ENCODE measurements at places on chromosomes 12 and 14. TPM values are rescaled to one million over a fixed set of nuclear protein-coding genes. Genes with fewer than 3 reads are reported as not detected.

DNA sequence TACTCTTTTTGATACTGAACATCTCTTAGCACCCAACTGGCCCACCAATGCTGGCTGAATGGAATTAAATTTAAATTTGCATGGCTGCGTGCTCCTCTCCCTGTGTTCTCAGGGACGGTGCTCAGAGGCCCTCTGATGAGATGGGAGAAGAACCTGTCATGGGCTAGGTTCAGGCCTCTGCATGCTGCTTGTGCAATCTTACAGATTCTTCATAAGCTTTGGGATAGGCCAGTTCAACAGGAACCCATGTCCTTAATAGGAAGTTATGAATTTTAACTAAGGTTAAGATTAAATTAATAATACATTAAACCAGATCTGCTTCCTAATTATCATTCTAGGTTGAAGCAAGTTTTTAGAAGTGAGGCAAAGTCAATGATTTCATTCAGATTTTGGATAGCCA is 119.7 kb upstream of the LRIG3 start:
- no peak for DNase-seq

Gene HHIPL1
- total RNA-seq = 1.0 TPM

DNA sequence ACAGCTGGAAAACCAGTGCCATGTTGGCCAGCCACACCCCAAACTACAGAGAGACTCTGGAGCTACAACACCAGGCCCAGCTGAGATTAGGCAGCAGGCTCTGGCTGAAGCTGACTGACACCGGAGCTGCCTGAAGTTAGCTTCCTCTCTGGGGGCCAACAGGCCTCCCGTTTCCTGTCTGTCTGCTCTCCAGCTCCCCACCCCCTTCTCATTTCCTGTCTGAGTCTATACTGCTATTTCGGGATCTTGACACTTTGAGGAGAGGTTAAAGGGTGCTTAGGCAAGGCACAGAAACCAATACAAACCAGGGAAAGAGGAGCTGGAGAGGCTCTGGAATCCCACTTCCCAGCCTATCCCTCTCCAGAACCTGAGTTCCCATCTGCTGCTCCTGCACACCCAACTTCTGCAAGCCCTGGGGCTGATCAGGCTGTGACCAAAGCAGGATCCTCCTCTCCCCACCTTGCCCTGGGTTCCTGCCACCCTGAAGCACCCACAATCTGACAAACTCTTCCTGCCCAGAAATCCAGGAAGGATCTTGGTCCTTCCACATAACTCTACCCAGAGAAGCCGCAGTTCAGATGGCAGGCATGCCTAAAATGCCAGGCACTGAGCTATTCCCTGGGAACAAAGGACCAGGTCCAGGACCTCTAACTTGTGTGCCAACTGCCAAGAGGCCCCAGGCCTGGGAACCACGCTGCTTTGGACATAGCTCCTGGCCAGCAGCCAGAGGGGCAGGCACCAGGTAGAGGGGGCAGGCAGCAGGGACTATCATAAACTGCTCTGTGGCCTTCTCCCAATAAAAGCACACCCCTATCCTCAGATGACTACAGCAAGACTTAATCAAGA is 39.9 kb downstream of the PRPF40B start:
- no peak for DNase-seq

DNA sequence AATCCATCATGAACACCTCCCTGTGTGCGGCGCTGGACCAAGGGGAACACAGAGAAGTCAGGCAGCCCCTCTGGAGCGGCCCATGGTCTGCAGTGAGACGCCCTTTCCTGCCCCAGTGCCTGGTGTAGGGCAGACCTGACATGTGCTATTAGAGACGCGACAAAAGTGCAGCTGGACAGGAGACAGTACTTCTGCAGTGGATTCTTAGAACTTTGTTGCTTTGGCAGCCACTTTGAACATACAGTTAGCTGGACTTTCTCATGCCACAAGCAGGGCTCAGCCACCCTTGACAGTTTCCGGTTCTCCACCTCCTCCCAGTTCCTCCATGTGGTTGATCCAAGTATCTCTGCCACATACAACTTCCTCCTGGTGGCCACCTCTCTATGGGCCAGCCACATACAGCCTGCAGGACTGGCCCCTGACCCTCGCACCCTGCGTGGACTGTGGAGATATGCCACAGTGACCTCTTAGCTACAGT is 45.9 kb downstream of the LGMN start:
- no peak for DNase-seq

GRCh38 chr12:67431411-67432020 is 162.4 kb downstream of the CAND1 start:
- no peak for DNase-seq

DNA sequence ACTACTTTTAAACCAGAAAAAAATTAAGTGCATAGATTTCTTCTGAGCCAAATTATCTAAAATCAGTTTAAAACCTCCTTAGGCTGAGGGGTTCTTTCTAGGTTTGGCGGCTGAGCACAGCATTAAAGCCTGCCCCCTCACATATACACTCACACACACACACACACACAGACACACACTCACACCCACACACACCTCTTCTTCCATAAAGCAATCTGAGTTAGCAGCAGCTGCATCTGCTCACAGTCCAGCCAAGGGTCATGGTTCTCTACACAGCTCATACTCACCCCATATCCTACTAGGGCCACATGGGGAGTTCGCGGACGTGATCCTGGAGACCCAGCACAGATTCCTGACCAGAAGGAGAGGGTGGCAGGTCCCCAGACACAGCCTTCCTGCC is 12.4 kb downstream of the SYNDIG1L start:
- DNase-seq = no peak

Gene LALBA
- not detected for total RNA-seq

Gene PTPN21
- total RNA-seq = 46.3 TPM

- DNase-seq = no peak
Measured at GRCh38 chr14:93811676-93812075, 23.4 kb upstream of the PRIMA1 start.

DNA sequence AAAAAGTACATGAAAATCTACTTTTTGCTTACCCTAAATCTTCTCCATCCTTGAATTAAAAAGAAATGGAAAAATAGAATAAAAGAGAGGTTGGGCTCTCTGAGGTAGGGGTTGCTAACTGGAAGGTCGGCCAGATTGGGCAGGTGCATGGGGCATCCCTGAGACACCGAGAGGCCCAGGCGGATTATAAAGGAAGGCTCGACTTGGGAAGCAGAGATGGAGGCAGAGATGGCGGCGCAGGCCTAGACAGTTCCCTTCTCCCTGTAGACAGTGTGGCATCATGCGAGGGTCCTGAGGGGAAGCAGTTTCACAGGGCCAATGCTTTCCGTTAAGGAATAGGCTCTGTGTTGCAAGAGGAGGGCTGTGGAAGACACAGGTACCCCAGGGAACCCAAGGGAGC is 3.7 kb upstream of the KRT74 start:
- no peak for DNase-seq

DNA sequence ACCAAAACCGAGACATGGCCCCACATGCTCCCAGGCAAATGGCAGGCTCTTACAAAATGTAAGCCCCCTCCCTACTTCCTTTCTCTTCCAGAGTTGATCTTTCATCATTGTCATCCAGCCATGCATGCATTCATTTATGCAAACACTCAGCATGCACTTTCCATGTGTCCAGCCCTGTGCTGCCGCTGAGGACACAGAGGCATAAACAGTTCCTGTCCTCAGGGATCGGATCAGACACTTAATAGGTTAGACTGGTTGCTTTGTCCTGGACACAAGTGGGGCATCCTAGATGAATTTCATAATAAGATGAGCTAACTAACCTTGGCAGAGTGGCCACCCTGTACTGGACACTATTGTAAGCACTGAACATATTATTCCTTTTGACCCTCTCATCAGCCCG is 23.1 kb downstream of the PRIMA1 start:
- no peak for DNase-seq

GRCh38 chr12:29710104-29710503 is 73.6 kb downstream of the TMTC1 start:
- no peak for DNase-seq

GRCh38 chr12:132615579-132616038 is 3.0 kb upstream of the P2RX2 start:
- DNase-seq = no peak

GRCh38 chr14:100056964-100057795 is 8.0 kb upstream of the EVL start:
- no peak for DNase-seq

DNA sequence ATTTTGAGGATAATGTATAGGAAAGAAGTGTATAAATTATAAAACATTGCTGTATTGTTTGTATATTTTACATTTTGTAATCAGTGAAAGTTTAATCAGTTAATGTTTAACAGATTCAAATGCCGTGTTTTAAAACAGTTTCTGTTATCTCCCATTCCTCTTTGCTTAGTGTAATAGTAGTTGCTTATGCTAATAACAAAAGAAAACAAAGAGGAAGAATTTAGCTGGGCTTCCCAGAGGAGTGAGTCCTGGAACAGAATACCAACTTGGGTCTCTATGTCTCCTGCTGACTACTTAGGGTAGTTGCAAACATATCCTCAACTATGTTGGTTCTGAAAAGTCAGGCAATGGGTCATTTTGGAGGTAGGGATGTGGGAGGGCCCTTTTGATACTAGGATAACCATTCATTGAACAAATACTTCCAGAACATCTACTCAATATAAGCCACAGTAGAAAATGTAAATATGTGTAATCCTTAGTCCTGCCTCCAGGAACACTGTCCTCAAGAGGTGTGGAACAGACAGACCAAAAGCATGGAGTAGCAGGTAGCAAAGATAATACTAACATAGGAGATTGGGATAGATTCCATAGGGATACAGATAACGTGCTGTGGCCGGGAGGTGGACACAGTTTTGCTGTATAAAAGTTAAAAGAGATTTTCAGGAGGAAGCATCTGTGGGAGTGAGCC is 36.1 kb upstream of the EVL start:
- no peak for DNase-seq

GRCh38 chr14:99266181-99267178 is 5.5 kb downstream of the BCL11B start:
- peak; percentile 74 for DNase-seq

Gene C12orf54
- 0.64 TPM for total RNA-seq

Gene BIN2
- total RNA-seq = 54.5 TPM

Gene EIF2S3B
- total RNA-seq = 0.60 TPM

DNA sequence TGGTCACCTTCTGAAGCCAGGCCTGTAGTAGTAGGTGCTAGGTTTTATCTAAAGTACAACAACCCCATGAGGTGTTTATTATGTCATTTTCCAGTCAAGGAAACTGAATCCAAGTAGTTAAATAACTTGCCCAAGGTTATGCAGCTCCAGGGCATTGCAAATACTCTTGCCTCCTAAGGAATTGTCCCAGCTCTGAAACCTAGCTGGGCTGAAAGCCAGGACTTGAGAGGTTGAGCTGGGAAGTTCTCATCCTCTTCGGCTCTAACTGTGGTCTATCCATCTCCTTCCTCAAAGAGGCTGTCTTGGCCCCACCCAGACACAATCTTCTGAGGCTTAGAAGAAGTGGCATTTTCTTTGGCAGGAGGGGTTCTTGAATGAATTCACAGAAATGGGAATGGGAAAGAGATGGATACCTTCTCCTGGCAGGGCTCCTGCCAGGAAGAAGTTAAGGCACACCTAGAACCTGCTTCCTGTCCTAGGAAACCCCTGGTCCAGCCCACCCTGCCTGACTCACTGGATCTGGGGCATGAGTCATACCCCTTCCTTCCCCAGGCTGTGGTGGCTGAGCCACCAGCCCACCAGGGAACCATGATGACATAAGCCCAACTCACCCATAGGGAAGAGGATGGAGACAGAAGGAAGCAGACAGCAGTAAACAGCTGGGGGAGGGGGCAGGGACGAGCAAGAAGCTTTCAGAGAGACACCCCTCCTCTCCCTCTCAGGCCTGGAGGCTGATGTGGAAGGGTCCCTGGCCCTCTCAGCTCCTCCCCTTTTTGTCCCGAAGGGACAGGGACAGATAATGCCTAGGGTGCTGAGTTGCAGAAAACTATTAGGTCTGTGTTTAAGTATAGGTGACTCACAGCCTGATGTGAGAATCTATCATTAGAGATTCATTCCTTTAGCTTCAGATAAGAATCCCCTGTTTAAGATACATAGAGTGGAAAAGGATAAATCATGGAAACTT is 2.1 kb upstream of the PLEK2 start:
- DNase-seq = peak; percentile 39

Gene CRIP1
- 104 TPM for total RNA-seq

Gene SPATA7
- total RNA-seq = 6.2 TPM

DNA sequence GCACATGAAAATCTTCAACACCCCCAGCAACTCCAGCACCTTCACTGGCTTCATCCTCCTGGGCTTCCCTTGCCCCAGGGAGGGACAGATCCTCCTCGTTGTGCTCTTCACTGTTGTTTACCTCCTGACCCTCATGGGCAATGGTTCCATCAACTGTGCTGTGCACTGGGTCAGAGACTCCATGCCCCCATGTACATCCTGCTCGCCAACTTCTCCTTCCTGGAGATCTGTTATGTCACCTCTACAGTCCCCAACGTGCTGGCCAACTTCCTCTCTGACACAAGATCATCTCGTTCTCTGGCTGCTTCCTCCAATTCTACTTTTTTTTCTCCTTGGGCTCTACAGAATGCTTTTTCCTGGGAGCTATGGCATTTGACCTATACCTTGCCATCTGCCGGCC is 11.5 kb upstream of the OR11G2 start:
- DNase-seq = no peak

Gene SMARCC2
- total RNA-seq = 107 TPM

- DNase-seq = peak; percentile 45
Measured at GRCh38 chr12:4015225-4016091, 142.3 kb upstream of the PARP11 start.

Gene AQP2
- total RNA-seq = not detected

GRCh38 chr12:16946704-16947103 is 340.7 kb upstream of the LMO3 start:
- no peak for DNase-seq

DNA sequence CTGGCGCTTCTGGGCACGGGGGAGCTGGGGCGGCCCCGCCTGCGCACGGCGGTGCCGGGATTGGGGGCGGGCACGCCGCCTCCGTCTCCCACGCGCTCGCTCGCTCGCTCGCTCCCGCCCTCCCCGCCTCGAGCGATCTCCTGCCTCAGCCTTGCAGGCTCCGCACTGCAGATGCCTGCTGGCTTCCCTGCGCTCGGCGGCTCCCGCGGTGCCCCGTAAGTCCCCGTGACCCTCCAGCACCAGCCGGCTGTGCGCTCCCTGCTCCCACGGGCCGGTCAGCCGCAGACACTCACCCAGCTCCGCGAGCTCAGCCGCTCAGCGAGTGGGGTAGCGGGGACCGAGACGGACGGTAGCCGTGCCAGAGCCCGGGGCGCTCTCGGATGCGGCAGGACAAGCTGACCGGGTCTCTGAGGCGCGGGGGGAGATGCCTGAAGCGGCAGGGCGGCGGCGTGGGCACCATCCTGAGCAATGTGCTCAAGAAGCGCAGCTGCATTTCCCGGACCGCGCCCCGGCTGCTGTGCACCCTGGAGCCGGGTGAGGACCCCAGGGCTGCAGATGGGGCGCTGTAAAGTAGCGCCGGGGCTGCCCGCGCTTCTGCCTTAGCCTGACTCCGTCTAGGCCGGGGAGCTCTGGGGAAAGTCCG is at the start of gene TBC1D30:
Gene TBC1D30, plus strand, starts transcription at position 148 of the 643 bp plus-strand sequence. Its CDS starts 233 bp downstream, at position 381.
- no peak for DNase-seq

All from upper lobe of left lung (tissue), 6 donors.